Fibroblast of skin of left biceps (primary cell): ENCODE measurements at places on chromosomes 12 and 14.

GRCh38 chr12:121992059-121992879 is 29.4 kb upstream of the BCL7A start:
- peak; percentile 90 for DNase-seq

DNA sequence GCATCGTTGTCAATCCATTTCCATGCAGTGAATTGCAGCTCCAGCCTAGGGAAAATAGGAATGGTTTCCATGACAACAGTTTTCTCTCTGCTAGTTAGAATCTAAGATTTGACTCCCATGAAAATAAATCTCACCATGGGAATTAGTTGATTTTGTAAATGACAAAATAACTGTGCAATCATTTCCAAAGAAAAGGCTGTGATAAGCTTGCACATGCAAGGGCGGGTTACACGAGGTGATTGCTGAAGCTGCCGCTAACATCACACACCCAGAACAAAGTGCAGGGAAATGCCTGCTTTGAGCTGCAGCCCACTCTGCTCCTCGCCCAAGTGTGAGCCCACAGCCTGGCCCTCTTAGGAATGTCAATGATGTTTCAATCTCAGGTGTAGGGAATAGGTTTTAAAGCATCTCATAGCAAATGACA is 53.8 kb downstream of the TRIM9 start:
- DNase-seq: no peak

DNA sequence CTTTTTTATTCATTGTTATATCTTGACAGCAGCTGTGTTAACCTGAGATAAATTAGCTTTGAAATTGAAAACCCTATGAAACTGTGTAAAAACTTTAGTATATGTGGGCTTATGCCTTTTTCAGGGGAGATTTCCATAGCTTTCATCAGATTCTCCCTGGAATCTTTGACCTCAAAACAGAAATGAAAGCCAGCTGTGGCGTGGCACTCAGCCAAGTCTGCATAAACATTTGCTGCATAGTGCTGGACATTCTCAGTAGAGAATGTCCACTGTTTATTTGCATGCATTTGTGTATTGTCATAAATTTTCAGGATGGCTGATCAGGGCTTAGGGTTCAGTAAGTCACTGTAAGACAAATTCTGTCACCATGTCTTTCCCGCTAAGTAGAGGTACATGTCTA is 115.3 kb upstream of the NAP1L1 start:
- DNase-seq: peak; percentile 33

DNA sequence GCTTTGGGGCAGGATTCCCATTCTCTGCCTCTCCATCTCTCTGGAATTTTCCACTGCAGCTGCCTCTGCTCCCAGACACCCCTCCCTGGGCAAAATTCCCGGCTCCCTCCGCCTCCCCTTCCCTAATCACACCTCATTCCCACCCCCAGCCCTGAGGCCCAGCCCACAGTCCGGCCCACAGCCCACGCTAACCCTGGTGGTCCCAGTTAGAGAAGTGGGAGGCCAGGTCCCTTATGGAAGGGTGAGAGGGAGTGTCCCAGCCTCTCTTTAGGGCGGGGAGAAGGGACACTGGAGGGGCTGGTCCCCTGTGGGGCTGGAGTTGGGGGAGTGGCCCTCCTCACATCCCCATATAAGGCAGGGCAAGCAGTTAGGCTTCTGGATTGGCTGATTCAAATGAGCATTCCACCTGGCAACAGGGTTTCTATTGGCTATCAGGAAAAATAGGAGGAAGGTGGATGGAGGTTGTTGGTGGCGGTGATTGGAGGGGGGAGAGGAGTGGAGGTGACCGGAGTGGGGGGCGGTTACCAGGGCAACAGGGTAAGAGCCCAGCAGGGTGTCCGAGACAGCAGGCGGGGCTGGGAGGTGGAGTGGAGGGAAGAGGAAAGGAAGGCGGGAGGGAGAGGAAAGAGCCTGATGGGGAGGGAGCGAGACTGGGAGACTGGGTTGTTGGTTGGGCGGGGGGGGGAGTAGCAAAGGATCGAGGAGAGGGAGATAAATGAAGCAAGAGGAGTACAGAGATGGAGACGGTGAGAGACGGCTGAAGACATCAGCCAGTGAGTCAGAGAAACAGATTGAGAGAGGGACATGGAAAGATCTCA is 1.9 kb upstream of the PTMS start:
- DNase-seq: peak; percentile 100

GRCh38 chr12:98334768-98335167 is 180.6 kb upstream of the TMPO start:
- DNase-seq: no peak

DNA sequence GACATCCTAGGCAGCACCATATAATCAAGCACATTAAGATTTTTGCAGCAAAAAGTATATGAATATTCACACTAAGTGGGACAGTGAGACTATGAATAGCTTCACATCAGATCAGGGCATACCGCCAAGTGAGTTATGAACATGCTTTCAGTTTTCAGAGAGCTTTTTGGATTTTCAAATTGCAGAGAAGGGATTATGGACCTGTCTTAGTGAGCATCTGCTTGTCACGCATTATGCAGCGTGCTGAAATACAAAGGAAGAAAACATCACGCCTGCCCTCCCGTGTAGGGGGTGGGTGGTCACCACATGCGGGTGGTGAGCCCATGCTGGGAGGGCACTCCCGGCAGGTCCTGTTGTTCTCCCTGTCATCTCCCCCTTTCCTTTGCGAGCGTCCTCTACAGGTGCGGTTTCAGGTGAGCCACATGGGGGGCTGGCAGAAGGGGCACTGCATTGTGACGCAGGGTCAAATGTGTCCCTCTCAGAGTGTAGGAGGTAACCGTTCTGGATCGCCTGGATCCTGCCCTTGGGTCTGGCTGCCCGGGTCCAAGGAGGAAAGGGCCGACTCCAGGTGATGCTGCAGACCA is 42.6 kb downstream of the TRAF3 start:
- DNase-seq: no peak

DNA sequence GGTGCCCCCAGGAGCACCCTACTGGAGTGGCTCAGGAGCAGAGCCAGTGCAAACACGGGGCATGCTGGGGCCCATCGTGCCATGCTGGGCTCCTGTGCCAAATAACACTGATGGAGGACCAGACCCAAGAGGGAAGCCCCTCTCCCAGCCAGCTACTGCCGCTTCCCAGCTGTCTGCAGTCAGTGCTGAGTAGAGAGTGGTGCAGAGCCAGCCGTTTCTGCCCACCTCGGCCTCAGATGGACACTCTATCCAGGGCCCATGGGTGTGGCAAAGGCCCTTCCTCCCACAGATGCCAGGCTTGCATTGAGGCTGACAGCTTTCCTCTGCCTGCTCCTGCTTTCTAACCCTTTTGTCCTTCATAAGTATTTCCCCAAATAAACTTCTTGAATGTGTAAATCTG is 13.2 kb downstream of the CLBA1 start:
- no peak for DNase-seq

DNA sequence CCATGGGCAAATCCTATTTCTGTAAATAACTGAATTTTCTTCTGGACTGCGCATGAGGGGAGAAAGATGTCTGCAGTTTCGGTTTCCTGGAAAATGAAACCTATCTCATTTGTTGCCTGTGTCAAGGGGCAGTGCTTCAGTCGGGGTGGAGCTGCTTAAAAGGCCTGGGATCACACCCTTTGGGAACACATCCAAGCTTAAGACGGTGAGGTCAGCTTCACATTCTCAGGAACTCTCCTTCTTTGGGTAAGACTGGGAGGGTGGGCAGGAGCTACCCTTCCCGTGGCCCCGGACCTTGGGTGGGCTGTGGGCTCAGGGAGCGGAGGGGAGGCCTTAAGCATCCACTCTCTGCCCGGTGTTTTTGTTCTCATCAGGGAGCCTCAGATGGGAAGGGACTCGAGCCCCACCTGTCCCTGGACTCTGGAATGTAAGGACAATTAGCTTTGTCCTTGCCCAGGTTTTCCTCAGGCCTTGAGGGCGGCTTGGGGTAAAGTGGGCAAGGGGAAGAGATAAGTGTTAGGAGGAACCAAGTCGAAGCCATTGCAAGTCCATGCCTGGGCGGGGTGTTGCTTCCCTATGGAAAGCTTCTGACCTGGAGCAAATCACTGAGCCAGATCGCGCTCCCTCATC is at the start of gene IFI27:
IFI27 (plus strand) TSS at position 185 of the 630 bp plus-strand sequence.
- DNase-seq: no peak

DNA sequence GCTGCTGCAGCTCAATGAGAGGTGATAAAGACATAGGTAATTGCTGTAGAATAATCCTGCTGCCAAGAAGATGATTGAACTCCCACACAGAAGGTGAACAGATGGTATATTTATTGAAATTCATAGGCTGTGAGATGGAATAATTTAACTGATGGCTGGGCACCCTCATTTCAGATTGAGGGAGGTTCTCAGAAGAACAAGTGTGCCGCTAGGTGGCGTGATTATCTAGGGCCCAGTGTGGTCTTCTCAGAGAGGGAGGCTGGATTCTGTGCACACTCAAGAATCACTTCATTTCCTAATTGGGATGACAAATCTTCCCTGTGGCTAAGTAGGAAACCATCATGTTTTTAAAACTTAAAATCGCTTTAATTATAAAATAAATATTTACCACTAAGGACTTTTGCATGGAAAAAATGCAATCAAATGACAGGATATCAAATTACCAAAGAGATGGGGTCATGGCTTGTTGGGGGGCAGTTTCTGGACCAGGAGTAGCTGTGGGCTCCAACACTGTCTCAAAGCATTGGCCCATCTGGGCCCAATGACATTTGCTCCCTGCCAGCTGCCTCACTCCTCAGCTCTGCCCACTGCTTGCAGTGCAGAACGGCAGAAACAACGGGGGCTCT is 132.3 kb downstream of the SNAPC1 start:
- DNase-seq: peak; percentile 16

DNA sequence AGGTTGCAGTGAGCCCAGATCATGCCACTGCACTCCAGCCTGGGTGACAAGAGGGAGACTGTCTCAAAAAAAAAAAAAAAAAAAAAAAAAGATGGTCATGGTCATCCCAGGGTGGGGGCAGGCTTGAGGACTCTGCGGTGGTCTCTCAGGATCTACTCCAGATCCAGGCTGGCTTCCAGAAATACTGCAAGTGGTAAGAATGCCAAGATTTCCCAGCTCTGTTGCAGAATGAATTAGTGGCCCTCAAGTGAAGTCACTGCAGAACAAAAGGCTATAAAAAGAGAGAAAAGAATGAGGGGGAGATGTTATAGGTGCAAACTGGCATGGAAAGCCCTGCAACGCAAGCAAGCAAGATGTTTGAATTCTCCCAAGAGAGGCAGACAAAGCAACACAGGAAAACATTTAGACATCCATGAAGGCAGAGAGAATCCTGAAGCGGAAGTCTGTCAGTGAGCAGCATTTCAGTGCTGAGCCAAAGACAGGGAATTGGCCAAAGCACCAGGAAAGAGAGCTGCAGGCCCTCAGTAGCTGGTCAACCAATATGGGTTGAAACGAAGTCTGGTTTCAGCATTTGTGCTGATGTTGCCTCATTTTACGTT is 31.9 kb upstream of the ETFBKMT start:
- DNase-seq: no peak

GRCh38 chr14:75042035-75042434 is 9.2 kb downstream of the MLH3 start:
- no peak for DNase-seq

DNA sequence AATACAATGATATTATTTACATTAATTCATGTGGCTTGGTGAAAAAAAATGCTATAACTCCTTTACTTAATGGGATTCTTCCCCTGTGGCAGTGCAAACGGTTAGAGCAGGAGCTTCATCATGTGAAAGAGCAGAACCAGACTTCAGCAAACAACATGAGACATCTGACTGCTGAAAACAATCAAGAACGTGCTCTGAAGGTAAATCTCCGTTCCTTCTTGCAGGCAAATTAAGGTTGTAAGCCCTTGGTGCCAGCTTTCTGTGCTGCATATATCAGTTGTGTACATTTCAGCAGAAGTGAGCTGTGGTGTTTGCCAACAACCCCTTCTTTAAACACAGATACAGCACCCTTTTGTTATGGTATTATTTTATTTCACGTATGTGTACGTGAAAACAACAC is 171.7 kb downstream of the MIPOL1 start:
- DNase-seq: no peak

GRCh38 chr12:132392389-132393244 is 63.2 kb upstream of the GALNT9 start:
- DNase-seq: no peak

- no peak for DNase-seq
These were observed 518.7 kb upstream of the MGAT4C start for GRCh38 chr12:86774841-86775388.

GRCh38 chr12:3138941-3139511 is 61.8 kb downstream of the TSPAN9 start:
- no peak for DNase-seq

DNA sequence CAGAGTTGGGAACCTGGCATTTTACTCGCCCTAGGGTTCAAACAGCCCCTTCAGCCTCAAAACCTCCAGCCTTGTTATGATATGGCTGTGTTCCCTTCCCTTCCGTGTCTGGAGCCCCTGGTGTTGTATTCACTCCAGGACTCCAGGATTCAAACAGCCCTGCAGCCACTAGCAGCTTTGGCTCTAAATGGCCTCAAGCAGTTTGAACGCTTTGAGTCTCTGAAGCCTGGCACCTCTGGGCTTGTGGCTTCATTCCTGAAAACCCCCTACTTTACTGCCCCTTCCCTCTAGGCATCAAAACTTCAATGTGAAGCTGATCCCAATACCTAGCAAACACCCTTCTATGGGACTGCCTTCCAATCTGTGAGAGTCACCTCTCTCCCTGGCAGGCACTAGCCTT is 67.9 kb upstream of the RMST start:
- DNase-seq: no peak

GRCh38 chr12:3035815-3036702 is 41.1 kb upstream of the TSPAN9 start:
- no peak for DNase-seq
